ENCODE measurements at places on chromosomes 3 and 15.

DNA sequence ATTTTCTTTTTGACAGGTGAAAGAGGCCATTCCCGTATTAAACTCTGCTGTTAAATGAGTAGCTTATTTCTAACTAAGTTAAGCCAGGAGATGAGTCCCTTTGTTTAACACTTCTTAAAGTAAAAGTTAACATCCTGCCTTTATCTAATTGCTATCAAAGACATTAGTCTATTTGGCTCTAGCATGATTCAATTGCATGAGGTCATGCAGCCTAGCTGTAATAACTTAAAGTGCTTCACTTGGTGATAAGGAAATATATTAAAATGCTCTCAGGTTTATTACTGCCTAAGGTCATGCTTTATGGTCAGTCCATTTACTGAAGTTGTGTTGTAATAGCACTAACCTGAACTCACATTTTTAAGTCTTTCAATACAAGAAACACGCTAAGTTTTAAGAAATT, 82.3 kb upstream of the MLF1 start:
- no peak for DNase-seq

GRCh38 chr15:99931703-99932603, 198.7 kb upstream of the LYSMD4 start:
- DNase-seq, result no peak

DNA sequence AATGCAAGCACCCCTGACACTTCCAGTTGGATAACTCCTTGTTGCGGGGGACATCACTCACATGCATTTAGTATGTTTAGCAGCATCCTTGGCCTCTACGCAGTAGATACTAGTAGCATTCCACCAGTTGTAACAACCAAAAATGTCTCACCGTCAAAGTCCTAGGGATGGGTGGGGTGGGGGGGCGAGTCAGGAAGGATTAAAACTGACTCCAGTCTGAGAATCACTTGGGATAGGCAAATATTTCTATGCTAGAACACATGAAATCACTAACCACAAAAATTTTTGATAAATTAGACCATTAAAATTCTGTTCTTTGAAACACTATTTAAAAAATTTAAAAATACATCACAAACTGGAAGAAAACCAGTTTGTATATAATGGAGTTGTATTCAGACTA, 18.0 kb downstream of the ICE2 start:
- no peak for DNase-seq

- DNase-seq, result peak; percentile 31
These were observed 7.2 kb downstream of the LIPC start for GRCh38 chr15:58438956-58439355.

GRCh38 chr15:100958326-100959065, 39.3 kb downstream of the LRRK1 start:
- peak; percentile 76 for DNase-seq

GRCh38 chr3:102332934-102333333, 101.9 kb upstream of the ZPLD1 start:
- no peak for DNase-seq

GRCh38 chr3:100653604-100654294, 44.3 kb downstream of the ADGRG7 start:
- DNase-seq, result no peak

- peak; percentile 79 for DNase-seq
These were observed 49.6 kb downstream of the SLMAP start for GRCh38 chr3:57805674-57806073.

DNA sequence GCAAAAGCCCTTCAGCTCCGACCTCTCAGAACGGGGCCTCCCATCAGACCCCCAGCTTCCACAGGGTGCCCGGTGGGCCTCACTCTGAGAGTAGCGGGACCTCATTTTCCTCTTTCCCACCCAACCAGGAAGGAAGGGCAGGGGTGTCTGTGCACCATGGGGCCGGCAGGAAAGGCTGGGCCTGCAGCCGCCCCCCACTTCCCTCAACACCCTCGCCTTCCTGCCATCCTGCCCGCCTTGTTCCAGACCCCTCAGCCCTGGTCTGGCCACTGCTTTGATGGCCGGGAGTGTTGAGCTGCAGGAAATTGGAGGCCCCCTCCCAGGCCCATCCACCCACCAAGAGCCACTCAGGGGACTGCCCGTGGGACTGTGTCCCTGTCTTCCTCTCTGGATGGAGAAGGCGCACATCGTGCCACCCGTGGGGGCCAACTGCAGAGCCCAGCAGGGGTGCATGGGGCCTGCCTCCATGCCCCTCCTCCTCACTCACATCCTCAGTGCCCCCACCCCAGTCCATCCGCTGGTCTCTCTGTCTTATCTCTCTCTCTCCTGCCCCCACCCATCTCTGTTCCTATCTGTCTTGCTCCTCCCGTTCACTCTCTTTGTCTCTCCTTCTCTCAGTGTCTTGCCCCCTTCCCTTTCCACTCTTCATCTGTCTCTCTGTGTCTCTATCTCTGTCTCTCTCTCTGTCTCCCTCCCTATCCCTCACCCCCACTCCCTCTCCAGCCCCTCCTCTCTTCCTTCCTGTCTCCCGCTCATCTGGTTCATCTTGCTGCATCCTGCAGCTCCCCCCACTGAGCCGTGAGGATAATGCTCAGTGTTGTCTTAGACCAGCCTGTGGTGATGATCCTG, 1.8 kb upstream of the PLXND1 start:
- DNase-seq, result peak; percentile 69

GRCh38 chr15:37806808-37807207, 127.6 kb upstream of the TMCO5A start:
- no peak for DNase-seq

Data from astrocyte of the spinal cord (primary cell).